ENCODE measurements at places on chromosomes 13 and 19. TPM values are rescaled to one million over a fixed set of nuclear protein-coding genes. Genes with fewer than 3 reads are reported as not detected.
A peak's percentile ranks its signal among the peaks of the same experiment; 100 is the strongest.

DNA sequence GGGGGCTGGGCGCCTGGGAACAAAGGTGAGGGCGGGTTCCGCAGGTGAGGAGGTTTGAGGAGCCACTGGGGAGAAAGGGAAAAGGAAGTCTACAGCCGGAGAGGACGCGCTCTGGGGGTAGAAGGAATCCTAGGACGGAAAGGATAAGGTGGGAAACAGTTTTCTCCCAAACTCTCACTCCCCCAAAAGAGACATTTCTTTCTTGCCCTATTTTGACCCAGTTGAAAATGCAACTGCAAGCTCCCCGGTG, 651 bp upstream of the POLR1D start:
- DNase-seq, result no peak

DNA sequence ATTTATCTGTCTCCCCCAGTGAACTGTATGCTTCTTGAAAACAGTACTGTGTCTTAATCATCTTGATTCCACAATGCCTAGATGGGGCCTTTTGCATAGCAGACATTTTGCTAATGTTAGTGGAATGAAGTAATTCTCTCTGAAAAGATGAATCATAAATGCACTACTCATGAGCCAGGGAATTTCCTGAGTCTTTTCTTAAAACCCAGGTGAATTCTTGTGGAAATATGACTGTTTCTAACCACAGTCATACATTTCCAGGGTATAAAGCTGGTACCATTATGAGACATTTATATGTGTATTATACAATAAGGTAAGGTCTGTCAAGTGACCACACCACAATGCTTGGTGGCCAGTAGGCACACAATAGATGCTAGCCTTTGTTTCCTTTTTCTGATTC, 5.5 kb upstream of the KCTD4 start:
- DNase-seq, result no peak

Gene CPB2
- not detected for total RNA-seq

DNA sequence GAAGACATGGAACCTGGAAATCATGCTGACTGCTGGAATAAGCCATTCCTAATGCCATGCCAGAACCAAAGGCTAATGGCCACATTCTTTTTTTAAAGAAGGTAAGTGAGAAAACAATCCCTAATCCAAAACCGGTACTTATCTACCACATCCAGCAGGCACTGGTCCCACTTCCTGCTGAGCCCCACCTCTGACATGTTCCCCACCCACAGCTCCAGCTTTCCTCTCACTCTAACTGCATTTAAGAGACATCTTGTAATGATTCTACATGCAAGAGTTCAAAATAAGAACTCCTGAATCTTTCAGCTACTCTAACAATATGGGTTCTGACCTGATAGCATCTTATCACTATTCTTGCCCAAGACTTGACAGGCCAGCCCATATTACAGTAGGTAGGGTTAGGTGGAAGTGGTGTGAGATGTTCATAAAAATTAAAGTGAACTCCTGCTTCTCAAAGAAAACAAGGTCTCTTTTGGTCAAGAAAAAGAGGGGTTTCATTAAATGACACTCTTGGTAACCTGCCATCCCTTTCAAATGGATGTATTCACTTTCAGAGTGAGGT, 41.9 kb downstream of the N4BP2L2 start:
- DNase-seq, result no peak

Gene KLF1
- total RNA-seq, result 0.12 TPM

Gene ZNF763
- 10.0 TPM for total RNA-seq

Gene CRB3
- 8.4 TPM for total RNA-seq

Gene ACER1
- not detected for total RNA-seq

DNA sequence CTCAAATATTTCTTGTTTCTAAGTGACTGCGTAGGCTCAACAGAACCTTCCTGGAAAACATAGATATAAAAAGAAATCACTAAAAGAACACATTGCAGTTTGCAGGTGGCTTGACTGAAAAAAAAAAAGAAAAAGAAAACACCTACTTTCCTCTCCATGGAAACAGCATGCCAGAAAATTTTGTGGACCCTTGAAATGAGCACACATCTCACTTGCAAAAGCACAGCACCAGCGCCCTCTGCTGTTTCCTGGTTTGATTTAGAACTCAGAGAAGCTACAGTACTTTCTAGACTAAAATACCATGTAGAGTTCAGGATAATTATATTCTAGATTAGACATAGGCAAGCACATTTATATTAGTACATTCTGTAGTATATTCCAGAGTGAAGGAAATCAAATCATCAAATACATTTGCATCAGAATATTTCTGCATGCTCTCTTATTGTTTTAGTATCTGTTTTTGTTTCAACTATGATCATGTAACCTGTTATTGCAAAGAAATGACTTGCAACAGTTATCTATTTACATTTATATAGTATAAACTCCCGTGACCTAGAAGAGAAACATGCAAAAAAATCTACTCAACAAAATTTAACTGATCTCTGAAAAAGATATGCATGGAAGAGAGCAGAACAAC, 22.3 kb upstream of the XPO4 start:
- DNase-seq, result peak; percentile 24

Gene EDDM13
- total RNA-seq, result not detected

Gene FGF9
- 0.22 TPM for total RNA-seq
